ENCODE measurements at places on chromosomes 5 and 9.

- DNase-seq, result peak; percentile 75
These were observed 143.9 kb upstream of the FBN2 start for GRCh38 chr5:128681764-128682592.

GRCh38 chr5:62935660-62936059, 357.0 kb downstream of the LRRC70 start:
- DNase-seq, result no peak

GRCh38 chr9:35757226-35757891, 3.3 kb upstream of the MSMP start:
- DNase-seq, result no peak

DNA sequence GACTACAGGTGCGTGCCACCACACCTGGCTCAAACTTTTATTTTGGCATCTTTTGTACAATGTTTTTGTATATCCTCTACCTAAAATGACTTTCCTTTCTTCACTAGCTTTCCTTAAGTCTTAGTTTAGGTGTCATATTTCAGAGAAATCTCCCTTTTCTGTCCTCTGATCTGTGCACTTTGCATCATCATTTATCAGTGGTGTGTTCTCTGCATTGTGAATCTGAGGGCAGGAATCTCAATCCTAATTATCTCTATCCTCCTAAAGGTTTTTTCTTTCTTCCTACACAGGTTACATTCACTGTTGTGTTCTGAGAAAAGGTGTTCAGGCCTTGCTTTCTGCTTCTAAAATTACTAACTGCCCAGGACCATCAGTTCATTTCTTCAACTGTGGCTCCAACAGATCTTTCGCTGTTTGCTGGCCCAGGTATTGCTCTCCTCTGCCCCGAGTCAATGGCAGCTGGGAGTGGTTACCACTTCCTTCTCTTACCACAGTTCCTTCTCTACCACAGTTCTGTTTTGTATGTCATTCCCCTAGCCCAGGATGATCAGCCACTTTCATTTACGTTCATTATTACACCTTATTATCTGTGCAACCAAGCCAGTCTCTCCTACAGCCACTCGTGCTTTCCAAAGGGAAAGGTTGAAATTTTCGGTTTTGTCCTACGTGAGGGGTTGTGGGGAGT, 14.0 kb downstream of the TGFBR1 start:
- DNase-seq, result no peak

DNA sequence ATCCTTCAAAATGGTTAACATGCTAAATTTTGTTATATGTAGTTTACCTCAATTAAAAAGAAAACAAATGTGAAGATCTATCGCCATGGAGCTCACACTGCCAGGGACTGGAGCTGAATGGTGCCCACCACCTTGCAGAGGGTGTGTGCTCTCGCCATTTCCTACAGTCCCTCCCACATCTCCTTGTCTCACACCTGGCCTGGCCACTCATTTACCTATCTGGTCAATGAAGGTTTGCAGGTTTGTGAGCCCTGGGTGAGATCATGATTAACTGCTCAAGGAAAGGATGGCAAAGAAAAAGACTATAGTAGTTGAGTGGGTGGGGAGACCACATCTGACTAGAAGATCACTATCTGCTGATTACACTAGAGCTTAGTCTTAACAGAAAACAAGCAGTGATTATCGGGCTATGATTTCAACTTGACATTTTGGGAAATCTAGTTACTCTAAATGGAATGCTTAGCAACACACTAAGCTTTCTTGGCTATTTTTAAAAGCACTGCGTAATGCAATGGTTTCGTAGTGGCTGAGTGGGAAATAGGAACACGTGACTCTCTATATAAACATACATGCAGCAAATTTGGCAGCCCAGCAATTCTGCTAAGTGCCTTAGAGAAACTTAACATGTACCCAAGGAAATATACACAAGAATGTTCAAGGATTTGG, 27.3 kb downstream of the PUM3 start:
- no peak for DNase-seq

GRCh38 chr9:116312221-116312620, 158.6 kb downstream of the PAPPA start:
- DNase-seq, result peak; percentile 22

- no peak for DNase-seq
These were observed 9.2 kb downstream of the ENC1 start for GRCh38 chr5:74631081-74631953.

GRCh38 chr5:124679578-124680199, 66.8 kb downstream of the ZNF608 start:
- DNase-seq, result no peak

DNA sequence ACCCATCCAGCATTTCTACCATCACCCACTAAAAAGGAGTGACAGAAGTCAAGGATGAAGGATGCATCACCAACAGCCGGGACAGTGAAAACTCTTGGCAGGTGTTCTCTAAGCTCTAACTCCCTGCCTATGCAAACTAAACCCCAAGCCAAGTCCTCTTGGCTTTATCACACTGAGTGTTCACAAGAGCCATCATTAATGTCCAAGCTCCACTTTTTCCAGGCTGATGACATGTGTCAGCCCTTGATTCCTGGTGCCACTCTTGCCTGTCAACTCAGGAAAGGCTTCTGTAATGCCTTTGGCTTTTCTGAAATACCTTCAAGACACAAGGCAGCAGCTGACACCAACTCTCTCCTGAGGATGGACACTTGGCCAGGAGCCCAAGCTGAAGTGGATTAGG, 86.9 kb downstream of the NR6A1 start:
- DNase-seq, result no peak

GRCh38 chr5:89303033-89303480, 420.1 kb upstream of the MEF2C start:
- DNase-seq, result no peak

GRCh38 chr9:70924380-70924779, 197.0 kb downstream of the TRPM3 start:
- no peak for DNase-seq

DNA sequence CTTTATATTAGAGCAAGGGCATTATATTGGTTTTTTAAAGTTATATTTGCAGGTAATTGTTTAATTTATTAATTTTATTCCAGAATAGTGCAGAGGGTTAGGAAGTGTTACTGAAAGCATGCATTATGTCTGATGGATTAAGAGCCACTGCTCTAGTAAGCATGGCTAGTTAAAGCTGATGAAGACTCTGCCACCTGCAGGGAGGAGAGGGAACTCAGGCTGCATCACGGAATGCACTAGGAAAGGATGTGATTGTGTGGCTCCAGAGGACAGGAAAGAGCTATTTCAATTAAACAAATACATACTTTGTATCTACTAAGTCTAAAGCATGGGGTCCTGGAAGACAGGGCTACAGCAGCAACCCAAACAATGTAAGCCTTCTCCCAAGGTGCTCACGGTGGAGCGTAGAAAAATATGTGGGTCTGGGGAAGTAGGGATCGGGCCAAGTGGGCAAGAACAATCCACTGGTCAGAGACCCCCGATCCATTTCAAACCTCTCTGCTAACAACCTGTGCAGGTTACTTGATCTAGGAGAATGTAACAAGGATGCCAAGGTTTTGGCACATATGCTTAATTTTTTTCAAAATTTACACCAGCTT, 15.3 kb upstream of the GRXCR2 start:
- peak; percentile 27 for DNase-seq

GRCh38 chr5:151751091-151751490, 7.3 kb downstream of the ATOX1 start:
- DNase-seq, result no peak

GRCh38 chr9:127880143-127880542, 2.7 kb upstream of the AK1 start:
- no peak for DNase-seq

DNA sequence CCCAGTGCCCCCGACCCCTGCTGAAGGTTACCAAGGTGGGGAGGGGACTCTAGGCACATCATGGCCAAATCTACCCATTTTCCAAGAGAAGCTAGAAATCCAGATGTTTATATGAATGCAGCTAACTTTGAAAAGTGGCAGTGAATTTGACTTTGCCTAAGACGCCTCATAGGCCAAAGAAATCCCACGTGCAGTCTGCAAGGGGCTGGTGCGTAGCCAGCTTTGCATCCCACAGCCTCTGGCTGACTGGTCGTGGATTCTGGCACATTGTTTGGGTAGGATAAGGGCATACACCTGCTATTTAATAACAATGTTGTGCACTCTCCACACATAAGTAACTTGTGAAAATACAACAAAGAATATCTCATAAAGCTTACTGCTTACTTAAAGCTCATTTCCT, 3.5 kb upstream of the GADD45G start:
- no peak for DNase-seq

GRCh38 chr9:34929506-34930102, 28.5 kb upstream of the PHF24 start:
- no peak for DNase-seq

- no peak for DNase-seq
These were observed 4.8 kb upstream of the DOLPP1 start for GRCh38 chr9:129075996-129076639.

DNA sequence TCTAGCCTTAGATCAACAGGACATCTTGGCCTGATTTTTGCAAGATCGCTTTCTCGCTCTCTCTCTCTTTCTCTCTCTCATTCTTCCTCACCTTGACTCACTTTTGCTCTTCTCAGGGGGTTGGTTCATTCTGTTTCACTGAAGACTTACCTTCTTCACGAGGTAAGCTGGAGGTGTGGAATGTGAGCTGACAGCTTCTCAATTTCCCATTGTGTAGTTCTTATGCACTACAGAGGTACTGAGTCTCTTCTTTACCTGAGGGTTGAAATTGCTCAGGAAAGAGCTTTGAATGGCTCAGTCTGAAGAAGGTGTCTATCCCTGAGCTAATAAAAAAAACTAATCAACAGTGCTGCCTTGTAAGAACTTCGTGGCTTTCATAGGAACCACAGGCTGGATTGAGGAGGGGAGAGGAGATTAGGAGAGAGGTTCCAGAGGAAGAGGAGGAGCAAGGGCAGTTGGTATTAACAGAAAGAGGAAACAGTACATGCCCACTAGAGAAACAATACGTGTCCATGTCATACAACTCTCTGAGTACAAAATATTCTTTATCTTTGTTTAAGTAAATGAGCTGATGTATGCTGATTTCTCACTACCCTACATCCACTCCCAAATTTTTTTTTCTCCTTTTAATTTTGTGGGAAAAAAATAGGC, 192.2 kb downstream of the TMEM167A start:
- DNase-seq, result no peak
